Kidney epithelial cell (primary cell): ENCODE measurements at places on chromosomes 6 and 20. TPM values are rescaled to one million over a fixed set of nuclear protein-coding genes. Genes with fewer than 3 reads are reported as not detected.

The MEP1A gene
- total RNA-seq = not detected in 2 replicates

The PRICKLE4 gene
- not detected in 2 replicates for total RNA-seq

The F13A1 gene
- total RNA-seq = 1.6 and 2.1 TPM in 2 replicates

The CTSZ gene
- 109 and 121 TPM in 2 replicates for total RNA-seq

The PRND gene
- not detected in 2 replicates for total RNA-seq

The AGER gene
- total RNA-seq = 0.25 and 2.7 TPM in 2 replicates

The SERINC1 gene
- 112 and 130 TPM in 2 replicates for total RNA-seq

The LTB gene
- 19.3 and 21.4 TPM in 2 replicates for total RNA-seq

The RSPO3 gene
- 0.88 and 1.9 TPM in 2 replicates for total RNA-seq

The NKX2-4 gene
- total RNA-seq = not detected in 2 replicates

The CRISP3 gene
- not detected in 2 replicates for total RNA-seq

The DLK2 gene
- not detected in 2 replicates for total RNA-seq

The WFDC12 gene
- not detected in 2 replicates for total RNA-seq

The MOXD1 gene
- total RNA-seq = 20.3 and 22.6 TPM in 2 replicates
